ENCODE measurements at places on chromosomes 6 and 20.

- DNase-seq, result no peak
Observed at GRCh38 chr20:32062776-32063170, 10.7 kb downstream of the HCK start.

GRCh38 chr6:166529586-166529985, 56.9 kb downstream of the RAMACL start:
- no peak for DNase-seq

GRCh38 chr6:127737768-127738167, 160.8 kb downstream of the C6orf58 start:
- no peak for DNase-seq

- DNase-seq, result no peak
Observed at GRCh38 chr6:4705809-4706208, 70.4 kb upstream of the CDYL start.

DNA sequence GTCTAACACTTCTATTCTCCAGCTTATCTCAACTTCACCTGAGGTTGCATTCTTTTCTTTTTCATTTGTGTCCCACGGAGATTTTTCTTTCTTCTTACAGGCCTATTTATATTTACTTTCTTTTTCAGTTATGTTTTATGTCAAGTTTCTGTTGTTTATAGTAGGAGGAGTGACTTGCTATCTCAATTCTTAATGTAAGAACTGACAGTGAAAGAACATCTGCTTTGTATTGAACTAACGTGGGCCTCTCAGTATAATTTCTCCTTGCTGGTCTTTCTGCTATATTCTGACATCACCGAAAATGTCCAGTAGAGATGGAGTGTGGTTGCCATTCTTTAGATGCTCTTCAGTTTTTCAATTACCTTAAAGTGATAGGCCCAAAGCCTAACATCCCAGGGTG, 521.7 kb downstream of the EPM2A start:
- DNase-seq, result no peak

- DNase-seq, result no peak
Observed at GRCh38 chr6:162913206-162913605, 185.4 kb downstream of the PACRG start.

GRCh38 chr6:125255201-125255600, 46.6 kb downstream of the HDDC2 start:
- DNase-seq, result no peak

GRCh38 chr20:56289652-56290051, 41.1 kb downstream of the MC3R start:
- DNase-seq, result no peak

GRCh38 chr6:138456401-138456790, 42.9 kb downstream of the NHSL1 start:
- no peak for DNase-seq

DNA sequence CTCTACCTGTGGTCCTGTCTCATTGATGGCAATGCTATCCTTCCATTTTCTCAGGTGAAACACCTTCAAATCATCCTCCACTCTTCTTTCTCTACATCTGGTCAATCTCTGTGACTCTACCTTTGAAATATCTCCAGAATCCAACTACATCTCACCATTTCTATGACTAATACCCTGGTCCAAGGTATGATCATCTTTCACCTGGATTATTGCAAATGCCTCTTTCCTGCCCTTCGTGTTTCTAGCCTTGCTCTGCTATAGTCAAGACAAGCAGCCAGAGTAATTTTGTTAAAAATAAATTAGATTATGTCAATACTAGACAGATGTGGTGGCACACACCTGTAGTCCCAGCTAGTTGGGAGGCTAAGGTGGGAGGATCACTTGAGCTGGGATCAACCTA, 17.8 kb upstream of the BLCAP start:
- DNase-seq, result no peak

DNA sequence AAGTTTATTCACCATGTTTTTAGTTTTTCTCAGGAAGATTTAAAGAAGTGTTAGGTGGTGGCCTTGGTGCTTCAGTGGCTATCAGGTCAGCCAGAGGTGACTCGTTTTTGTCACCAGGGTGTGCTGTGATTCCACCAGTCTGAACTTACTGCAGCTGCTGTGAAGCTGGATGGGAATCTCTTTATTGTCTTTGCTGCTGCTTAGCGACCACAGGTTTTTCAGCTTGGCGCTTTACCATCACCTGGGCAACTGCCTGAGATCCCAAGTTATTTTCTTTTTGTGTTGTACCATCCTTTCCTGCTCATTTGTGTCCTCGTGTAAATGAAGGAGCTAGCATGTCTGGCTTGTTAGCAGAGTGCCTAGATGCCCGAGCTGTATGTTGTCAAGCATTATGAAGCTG, 146.9 kb downstream of the MACROD2 start:
- DNase-seq, result no peak

GRCh38 chr6:142372348-142372747, 70.5 kb downstream of the ADGRG6 start:
- DNase-seq, result no peak

DNA sequence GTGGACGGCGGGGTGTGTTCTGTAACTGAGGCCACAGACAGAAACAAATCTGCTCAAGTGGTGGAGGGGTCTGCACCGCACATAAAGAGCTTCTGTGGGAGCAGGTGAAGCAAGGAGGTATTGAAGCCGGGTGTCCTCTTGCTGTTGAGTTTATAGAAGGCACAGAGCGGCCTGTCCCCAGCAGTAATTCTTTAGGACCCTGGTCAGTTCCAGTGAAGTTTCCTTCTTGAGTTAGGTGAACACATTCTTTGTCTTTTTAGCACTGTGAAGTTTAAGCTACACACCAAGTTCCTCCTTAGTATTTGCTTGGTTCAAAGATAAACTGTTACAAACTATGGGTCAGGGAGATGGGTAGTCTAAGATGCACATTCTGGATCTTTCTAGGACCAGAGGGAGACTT, 6.1 kb downstream of the PRDM1 start:
- no peak for DNase-seq

GRCh38 chr20:63620991-63621390, 5.9 kb downstream of the GMEB2 start:
- DNase-seq, result no peak

All from smooth muscle cell of the brain vasculature (primary cell).